ENCODE measurements at places on chromosomes 7 and 10.

GRCh38 chr10:101140084-101140949 is 9.2 kb downstream of the TLX1 start:
- DNase-seq, result no peak

DNA sequence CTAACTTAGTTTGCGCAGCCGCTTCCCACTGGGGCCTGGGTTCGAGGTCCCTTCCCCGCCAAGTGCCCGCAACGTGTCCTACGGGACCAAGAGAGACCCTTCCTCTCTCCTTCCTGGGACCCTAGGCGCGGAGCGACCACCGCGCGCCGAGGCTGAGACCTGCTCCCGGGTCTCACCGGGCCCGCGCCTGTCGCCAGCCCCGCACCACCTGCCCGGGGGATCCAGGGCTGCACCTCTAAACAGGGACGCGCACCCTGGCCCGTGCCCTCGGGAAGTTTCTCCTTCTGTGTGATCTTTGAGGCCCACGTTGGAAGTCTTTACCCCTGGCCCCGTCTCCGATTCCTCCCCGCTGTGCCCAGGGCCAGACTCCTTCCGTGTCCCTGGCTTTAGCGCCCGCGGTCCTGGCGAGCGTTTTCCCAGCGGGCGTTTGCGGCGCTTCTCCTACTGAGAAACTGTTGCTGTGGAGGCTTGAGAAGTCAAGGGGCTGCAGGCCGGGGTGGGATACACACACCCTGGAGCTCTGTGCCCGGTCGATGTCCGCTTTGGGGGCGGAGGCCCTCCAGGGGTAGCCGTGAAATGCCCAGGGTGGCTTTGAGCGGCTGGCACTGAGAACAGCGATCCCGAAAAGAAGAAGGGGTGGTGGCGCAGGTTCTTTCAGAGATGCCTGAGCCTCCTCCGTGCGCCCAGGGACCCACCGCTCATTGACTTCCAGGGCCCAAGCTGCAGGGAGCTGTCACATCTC is 575 bp downstream of the PLPP4 start:
- no peak for DNase-seq

GRCh38 chr10:111017098-111017497 is 59.7 kb upstream of the ADRA2A start:
- no peak for DNase-seq

DNA sequence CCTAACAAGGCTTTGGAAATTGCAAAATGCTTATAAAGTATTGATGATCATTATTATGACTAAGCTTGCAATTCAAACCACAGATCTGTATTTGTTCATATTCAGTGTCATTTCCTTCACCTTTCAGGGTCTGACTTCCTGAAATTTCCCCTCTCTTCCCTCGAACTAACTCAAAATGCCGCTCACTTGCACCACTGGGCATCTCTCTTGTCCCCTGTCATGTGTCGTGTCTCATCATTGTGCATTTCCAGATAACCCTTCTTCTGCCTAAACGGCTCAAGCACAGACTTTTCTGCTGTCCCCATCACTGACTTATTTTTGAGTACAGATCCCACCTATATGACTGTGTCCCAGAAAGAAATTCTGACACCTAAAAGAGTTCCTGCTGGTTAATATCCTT is 41.0 kb upstream of the CELF2 start:
- no peak for DNase-seq

DNA sequence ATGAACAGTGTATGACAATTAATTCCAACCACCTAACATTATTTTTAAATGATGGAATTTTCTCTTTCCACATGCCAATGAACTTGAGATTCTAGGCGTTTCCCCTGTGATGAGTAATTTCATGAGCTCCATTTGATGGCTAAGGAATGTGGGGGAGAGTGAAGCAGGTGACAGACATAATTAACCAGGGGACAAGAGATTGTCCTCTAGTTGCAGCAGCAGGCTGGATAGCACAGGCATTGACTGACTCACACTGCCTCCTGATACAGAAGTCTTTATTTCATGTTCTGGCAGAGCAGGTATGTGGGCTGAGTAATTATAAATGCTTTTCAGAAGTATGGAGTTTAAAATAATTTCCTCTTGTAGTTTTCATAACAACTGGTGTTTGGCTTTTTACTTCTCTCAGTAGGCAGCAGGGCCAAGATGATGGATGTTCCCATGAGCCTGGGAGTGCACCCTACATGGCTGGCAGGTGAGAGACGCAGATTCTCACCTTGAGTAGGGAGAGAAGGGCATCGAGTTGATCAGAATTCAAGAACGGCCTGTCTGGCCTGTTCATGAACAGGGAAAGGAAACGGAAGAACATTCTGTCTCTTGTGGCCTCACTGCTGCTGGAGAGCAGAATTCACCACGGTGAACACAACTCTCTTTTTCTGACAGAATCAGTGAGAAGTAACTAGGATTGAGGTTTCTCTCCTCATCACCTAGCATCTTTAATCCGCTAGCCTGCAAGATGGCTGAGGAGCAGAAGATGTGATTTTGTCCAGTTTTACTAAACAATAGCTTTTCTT is 118.8 kb downstream of the AOAH start:
- DNase-seq, result no peak

DNA sequence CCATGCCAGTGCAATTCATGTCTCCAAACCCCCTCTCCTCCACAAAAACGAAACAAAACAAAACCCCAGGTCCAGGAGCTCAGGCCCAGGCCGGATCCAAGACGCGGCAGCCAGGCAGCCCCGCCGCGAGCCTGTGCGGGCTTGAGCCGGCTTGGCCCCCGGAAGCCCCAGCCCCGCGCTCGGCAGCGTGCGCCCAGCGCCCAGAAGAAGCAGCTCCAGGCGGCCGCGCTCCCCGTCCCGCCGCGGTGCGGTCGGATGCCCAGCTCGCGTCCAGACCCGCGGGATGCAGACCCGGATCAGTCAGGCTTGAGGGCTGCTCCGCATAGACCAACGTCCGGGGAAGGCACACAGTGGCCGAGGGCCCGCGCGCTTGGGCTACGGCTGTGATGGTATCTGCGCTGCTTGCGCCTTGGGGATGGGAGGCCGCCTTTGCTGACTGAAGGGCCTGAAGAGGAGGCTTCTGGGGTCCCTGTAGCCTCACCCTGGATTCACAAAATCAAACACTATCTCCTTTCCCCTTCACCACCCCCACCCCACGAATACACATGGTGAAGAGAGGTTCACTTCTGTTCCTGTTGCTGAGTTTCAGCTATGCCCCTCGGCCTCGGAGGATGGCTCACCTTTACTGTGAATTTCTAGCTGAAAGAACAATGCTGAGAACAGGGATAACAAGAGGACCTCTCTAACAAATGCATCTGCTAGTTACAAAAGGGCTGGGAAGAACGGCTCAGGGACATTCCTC is 79.9 kb upstream of the EN2 start:
- DNase-seq, result no peak

DNA sequence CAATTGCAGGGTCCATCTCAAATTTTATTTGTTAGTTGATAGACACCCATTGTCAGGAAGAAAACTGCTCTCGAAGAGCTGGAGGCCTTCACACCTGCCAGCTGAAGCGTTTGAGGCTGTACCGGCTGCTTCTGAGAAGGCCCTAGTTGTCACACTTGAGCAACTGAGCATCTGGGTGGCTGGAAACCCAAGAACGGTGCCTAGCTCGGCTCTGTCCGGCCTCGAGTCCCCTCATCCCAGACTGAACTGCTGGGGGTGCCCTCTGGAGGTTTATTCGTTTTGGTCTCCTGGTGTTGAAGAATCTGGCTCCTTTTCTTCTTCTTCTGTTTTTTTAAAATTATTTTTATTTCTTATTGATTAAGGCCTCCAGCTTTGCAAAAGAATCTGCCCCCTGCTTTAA is 59.3 kb upstream of the EXOC6 start:
- no peak for DNase-seq

- no peak for DNase-seq
These were observed 4.4 kb upstream of the CUZD1 start for GRCh38 chr10:122849900-122850605.

GRCh38 chr10:29731760-29732159 is 97.0 kb upstream of the SVIL start:
- DNase-seq, result no peak

DNA sequence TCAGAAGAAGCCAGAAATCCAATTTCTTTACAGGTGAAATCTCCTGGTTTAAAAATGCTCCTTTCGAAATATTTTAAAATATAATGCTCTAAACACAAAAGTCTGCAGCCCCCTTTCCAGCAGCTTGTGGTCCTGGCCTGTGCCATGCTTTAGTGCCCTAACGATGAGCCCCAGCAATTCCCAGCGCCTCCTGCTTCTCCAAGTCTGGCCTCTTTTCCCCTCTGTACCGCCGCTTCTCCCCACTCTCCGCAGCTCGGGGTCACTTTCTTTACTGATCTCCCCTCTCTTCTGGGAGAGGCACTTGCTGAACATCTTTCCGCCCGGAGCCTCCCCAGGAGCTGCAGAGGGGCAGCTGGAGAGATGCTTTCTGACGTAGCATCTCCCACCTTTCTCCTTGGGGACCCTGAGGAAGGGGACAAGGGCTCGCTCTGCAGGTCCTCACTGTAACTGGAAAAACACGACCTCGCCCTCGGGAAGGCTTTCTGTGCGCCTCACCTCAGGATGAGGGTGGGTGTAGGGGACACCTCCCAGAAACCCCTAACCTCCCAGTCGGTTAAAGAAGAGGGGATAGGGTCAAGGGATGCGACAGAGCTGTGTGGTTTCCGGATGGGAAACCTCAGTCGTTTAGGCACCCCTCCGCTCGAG is 565 bp upstream of the INA start:
- no peak for DNase-seq

DNA sequence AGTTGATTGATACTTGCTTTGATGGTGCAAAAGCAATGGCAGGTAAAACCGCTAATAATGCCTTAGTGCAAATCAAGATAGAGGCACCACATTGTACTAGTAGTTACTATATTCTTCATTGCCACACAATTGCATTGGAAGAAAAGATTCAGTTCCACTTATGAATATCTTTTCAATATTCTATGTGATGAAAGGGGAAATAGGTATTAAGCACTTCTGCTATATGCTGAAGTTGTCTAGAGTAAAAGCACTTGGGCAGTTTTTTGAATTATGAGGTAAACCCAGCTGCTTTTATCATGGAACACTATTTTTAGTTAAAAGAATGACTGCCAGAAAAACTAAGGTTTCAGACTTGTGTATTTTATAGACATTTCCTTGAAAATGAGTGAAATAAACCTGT is 15.5 kb downstream of the ENTPD7 start:
- DNase-seq, result no peak

DNA sequence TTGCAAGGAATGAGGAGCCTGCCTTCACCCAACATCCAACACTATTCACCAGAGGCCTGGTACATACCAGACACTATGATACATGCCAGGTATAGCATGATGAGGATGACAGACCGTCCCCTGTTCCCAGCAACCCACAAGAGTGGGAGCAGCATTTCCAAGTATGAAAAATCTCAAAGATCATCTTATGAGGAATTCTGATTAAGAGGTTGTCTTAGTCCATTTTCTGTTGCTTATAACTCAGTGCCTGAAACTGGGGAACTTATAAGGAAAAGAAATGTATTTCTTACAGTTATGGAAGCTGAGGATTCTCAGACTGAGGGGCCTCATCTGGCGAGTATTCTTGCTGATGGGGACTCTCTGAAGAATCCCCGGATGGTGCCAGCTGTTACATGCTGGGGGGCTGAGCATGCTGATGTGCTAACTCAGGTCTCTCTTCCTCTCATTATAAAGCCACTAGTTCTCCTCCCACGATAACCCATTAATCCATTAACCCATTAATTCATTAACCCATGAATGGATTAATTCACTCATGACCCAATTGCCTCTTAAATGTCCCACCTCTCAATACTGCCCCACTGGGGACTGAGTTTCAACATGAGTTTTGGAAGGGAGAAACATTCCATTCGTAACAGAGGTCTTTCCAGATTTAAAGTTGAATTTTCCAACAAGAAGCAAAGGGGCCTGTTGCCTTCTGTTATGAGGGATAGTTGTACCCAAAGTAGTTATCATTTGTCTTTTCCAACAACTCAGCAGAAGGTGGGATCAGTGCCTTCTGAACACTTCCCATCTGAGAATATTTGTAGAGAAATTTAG is 173.9 kb downstream of the HERPUD2 start:
- no peak for DNase-seq

- DNase-seq, result no peak
These were observed 27.2 kb downstream of the HTR5A start for GRCh38 chr7:155097338-155097737.

DNA sequence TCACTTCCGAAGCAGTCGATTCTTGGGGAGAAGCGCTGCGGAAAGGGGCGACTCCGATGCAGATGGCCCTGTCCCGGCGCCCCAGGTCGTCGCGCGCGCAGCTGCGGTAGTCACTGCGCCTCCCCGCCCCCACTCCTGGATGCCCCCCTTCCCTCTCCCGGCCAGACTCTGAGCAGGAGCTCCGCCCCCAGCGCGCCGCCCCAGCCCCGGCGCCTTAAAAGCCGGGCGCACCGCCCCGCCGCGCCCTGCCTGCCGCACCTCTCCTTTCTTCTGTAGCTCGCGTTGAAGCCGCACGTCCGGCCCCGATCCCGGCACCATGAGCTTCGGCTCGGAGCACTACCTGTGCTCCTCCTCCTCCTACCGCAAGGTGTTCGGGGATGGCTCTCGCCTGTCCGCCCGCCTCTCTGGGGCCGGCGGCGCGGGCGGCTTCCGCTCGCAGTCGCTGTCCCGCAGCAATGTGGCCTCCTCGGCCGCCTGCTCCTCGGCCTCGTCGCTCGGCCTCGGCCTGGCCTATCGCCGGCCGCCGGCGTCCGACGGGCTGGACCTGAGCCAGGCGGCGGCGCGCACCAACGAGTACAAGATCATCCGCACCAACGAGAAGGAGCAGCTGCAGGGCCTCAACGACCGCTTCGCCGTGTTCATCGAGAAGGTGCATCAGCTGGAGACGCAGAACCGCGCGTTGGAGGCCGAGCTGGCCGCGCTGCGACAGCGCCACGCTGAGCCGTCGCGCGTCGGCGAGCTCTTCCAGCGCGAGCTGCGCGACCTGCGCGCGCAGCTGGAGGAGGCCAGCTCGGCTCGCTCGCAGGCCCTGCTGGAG is at the start of gene INA:
Gene INA, plus strand, starts transcription at position 243 of the 817 bp plus-strand sequence. Its CDS starts 74 bp downstream, at position 317.
- no peak for DNase-seq

DNA sequence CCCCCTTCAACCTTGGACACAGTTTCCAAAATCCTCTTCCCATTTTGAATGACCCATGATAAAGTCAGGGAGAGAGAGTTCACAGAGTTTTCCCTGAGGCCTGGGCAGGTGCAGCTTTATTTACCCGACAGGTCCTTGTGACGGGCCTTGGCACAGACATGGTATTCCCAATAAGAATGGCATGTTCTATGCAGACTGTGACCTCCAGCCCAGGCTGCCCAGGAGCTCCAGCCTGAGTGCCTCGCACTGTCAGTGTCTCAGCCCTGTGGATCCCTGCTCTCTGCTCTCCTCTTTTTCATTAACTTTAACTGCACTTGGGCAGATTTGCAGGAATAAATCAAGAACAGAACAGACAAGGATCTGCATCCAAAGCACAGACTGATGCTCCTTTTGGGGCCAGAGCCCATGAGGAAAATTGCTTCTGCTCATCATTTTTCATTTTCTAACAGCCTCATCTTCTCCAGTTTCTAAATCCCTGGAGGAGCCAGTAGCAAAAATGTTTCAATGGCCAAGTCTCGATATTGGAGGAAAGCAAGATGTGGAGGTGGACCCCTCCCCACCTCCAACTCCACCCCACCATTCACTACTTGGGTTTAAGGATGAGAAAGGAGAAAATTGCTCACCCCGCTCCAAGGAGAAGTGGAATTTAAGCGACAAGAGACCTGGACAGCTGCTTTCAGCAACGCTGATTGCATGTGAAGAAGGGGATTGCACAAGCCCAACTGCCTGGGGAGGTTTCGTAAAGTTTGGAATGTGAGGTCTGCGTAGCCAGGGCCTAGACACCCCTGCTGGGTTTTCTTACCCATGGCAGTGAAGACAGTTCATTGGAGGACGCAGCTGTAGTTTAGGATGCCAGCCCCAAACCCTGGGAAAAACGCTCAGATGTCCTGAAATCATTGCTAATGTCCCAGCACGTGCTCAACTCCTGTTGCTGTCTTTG is 225.9 kb downstream of the WDR11 start:
- DNase-seq, result no peak
